ENCODE measurements at places on chromosomes 5 and 9. TPM values are rescaled to one million over a fixed set of nuclear protein-coding genes. Genes with fewer than 3 reads are reported as not detected.

BRINP1 gene
- total RNA-seq, result not detected

ORM2 gene
- total RNA-seq, result not detected

CHMP5 gene
- total RNA-seq, result 208 TPM

LCN9 gene
- total RNA-seq, result not detected

MELK gene
- total RNA-seq, result 28.3 TPM

ITK gene
- not detected for total RNA-seq

UBE2QL1 gene
- total RNA-seq, result under 0.01 TPM

CORO2A gene
- 0.32 TPM for total RNA-seq

DCAF10 gene
- total RNA-seq, result 20.1 TPM

KIAA1958 gene
- 2.3 TPM for total RNA-seq

SLC4A9 gene
- total RNA-seq, result not detected

CDC20B gene
- under 0.01 TPM for total RNA-seq

PCDHB14 gene
- total RNA-seq, result 0.61 TPM

PCDHB16 gene
- total RNA-seq, result under 0.01 TPM

ASPN gene
- total RNA-seq, result not detected

All from epithelial cell of umbilical artery (primary cell).